ENCODE measurements at places on chromosomes 2 and 18. TPM values are rescaled to one million over a fixed set of nuclear protein-coding genes. Genes with fewer than 3 reads are reported as not detected.
A peak's percentile ranks its signal among the peaks of the same experiment; 100 is the strongest.

DNA sequence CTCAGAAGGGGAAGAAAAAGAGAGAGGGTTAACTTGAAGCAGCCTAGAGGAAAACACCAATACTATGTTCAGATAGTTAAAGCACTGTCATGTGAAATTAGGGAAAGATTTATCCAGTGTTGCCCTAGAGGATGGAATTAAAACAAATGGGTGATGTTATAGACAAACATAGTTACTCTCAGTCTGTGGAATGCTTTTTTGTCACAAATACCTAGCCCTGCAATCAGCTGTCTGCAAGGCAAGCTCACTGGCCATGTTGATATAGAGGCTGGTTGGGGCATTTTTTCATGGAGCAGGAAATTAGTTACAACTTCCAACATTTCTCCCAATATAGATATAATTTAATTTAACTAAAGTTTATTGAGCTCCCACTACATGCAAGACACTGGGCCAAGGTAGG lies 8.4 kb upstream of the RAB10 start:
- DNase-seq: no peak

- no peak for DNase-seq
Observed at GRCh38 chr2:171793691-171794678, 100.1 kb downstream of the SLC25A12 start.

DNA sequence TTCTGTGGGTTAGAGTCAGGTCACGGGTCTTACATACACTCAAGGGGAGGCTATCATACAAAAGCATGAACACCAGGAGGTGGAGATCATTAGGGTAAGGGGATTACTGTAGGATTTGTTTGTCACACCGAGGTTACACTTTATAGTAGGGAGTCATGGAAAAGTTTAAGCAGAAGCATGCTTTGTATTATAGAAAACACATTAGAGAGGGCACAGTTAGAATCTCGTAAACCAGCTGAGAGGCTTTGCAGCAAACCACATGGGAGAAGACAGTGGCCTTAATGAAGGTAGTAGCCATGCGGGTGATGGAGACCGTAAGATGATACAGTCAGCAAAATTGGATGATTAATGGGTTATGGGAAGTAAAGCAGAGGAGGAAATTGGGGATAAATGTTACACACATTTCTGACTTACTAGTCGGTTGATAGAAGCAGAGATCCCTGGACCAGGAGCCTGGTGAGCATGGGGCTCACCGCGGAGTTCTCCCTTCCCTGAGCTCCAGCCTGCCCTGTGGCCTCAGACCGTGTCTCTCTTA lies 75.6 kb downstream of the MAPRE2 start:
- no peak for DNase-seq

GRCh38 chr2:162063281-162063680 lies 10.7 kb downstream of the DPP4 start:
- DNase-seq: no peak

DNA sequence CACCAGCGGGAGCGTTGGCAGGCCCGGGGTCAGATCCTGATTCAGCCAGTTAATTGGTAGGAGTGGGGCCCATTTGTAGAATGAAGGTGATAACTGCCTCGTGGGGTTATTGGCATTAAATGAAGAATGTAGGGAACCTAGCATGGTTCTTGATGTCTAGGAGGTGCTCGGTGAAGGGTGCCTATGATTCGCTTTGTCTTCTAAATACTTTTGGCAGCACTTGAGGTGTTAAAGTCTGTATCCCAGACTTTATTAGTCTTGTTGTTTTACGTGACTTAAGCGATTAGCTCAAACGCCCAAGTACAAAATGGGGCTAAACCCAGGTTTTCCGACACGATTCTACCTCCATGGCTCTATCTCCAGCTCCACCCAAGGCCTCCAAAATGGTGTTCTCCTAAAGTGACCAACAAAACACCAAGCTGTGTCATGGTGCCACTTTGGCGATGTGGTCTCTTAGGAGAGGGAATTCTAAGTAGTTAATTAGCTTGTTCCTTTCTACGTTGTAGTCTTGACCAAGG lies 980 bp upstream of the PPP4R1 start:
- no peak for DNase-seq

DNA sequence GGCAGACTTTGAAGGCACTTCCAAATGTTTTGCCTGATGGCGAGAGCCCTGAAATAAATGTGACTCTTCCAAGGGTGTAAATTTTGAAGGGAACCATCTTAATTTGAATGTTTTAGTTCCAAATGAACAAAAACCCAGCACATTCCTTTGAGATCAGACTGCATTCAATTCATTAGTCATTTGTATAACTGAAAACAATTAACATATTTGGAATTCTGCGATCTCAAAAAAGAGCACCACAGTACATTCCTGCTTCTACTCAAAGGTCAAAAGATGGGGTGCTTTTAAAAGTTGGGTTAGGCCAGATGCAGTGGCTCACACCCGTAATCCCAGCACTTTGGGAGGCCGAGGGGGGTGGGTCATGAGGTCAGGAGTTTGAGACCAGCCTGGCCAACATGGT lies 38.2 kb upstream of the CHRNA1 start:
- no peak for DNase-seq

DNA sequence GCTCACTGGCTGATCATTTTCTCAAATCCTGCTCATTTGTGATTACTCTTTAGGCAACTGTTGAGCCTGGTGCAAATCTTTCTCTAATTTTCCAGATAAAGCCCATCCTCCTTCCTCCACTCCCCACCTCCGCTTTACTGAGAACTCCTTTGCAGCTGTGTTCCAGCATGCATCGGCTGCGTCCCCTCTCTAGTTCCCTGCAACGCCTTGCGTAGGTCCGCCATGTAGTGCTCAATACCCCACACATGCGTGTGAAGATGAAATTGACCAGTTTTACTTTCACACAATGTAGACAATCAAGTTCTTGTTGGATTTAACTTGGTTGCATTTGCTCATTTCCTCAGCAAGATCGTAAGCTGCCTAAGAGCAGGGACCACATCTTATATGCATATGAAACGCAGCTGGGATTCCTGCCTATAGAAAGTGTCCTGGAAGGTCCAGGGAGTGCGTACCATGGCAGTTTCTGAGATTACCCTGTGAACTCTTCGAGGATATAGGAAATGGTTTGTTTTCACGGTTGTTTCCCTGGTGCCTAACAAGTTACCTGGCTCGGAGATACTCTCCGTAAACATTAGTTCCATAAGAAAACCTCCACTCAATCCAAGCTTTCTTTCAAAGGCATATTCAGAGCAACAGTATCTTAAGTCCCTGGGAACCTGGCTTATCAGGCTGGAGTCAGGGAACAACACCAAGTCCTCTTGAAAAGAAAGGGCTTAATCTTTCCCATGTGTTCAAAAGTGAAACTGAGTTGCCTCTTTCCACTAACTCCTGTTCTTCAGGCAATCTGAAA lies 766.4 kb upstream of the ID2 start:
- DNase-seq: no peak

DNA sequence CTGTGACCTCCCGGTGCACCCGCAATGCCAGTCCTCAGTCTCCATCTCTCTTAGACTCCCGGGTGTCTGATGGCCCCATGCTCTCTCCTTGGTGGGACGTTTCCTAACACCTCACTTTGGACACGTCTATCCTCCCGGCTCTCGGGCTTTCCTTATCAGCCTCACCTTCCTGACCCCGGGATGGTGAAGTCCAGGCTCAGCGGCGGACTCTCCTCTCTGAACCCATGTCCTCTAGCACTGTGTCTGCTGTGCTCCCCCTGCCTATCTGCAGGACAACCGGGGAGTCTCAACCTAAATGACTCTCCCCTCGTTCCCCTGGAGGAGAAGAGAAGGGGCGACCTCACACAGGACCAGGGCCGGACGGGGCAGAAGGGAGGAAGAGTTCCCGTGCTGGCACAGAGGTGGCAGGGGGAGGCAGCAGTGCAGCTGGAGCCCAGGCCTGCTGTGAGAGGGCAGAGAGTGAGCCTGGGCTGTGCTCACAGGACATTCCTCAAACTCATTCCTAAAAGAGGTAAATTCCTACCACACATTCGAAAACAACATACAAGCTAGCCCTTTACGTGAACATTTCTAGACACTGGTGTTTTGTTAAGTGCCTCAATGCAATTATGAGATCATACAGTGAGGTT lies 41.9 kb downstream of the MBP start:
- no peak for DNase-seq

- DNase-seq: no peak
Observed at GRCh38 chr2:88596141-88596830, 31.0 kb downstream of the EIF2AK3 start.

GRCh38 chr2:120898961-120899750 lies 163.5 kb downstream of the GLI2 start:
- DNase-seq: no peak

DNA sequence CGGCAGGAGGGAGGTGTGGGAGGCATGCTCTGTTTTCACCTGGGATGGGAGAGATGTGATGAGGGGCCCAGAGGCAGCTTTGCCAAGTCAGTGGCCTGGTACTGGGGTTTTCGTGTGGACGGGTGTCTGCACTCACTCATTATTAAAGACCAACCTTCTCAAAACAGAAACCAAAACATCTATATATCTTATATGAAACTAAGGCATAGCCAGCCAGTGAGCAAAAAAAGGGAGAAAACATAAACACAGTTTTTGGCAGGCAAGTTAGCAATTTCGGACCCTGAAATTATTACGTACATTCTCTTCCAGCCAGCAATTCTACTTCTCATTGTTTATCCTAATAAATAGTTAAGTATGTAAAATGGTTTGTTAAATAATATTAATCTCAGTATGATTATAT lies 181.1 kb upstream of the SMAD2 start:
- DNase-seq: no peak

DNA sequence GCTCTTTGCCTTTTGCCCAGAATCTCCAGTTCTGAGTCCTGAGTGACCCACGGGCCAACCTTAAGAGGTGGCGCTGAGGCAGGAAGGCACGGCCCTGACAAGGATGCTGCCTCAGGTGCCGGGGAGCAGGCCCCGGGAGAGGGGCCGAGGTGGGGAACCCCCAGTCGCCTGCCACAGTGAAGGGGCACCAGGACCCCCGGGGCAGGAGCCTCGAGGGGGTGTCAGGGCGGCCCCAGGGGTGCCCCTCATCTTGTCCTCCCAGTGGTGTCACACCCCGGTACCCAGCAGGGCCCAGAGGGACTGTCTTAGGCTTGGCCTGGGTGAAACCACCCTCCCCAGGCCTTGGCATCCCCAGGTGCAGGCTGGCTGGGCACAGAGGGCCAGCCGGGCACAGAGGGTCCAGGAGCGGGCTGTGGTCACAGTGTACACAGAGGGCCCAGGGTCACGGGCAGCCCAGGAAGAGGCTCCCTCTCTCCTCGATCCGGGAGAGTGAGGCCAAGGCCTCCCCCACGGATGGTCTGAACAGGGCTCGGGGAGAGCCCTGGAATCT lies 1.0 kb downstream of the PDCD1 start:
- DNase-seq: no peak

GRCh38 chr18:9081940-9082339 lies 20.6 kb upstream of the NDUFV2 start:
- DNase-seq: no peak

- DNase-seq: peak; percentile 68
Observed at GRCh38 chr2:231926180-231926741, at the start of gene NPPC. Gene NPPC, minus strand, starts transcription at chr2:231926396. Its CDS starts 147 bp downstream, at chr2:231926249.

Gene TMEM247
- total RNA-seq: not detected

Gene SP140L
- 31.4 TPM for total RNA-seq

Gene MSH6
- total RNA-seq: 152 TPM

Gene CAVIN2
- not detected for total RNA-seq

Gene BUB1
- total RNA-seq: 46.9 TPM

Gene EVA1A
- not detected for total RNA-seq

Gene MROH2A
- total RNA-seq: not detected
